ENCODE measurements at places on chromosomes 11 and 22.

- no peak for DNase-seq
Measured at GRCh38 chr11:85171648-85172257, 455.4 kb downstream of the DLG2 start.

DNA sequence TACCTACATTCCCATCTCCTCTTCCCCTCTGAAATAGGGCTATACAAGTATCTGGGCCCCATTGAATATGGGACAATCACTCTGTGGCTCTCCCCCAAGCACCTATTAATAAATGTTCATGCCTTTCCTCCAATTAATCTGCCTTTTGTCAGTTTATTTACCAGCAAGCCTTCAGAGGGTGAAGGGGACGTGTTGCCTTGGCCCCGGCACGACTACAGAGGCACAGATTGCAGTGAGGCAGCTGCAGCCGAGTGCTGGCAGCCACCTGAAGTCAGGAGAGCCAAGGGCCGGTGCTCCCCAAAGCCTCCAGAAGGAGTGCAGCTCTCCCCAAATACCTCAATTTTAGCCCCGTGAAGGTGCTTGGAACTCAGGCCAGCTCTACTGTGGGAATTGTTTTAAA lies 580.9 kb upstream of the B3GAT1 start:
- DNase-seq, result no peak

DNA sequence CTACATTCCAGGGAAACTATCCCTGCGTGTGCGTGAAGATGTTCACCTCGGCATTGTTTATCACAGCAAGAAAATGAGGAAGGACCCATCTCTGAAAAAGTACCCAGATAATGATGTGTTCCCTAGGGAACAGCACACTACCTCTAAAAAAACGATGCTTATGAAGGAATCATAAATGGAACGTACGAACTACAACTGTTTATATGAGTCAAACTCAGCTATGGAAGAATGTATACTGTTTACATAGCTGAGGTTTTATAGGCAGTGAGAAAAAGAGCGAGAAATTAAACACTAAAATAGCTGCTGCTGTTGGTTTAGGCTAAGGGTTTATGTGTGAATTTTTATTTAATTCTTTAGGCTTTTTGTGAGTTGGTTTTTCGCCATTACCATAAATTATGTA lies 48.9 kb downstream of the APOL1 start:
- DNase-seq, result no peak

GRCh38 chr11:126083829-126084607 lies 21.4 kb upstream of the CDON start:
- no peak for DNase-seq

- DNase-seq, result no peak
Measured at GRCh38 chr11:8671651-8672062, 10.8 kb downstream of the TRIM66 start.

- DNase-seq, result no peak
Measured at GRCh38 chr11:64428693-64429092, 69.7 kb downstream of the RPS6KA4 start.

GRCh38 chr11:10868352-10868751 lies 10.5 kb upstream of the ZBED5 start:
- DNase-seq, result no peak

- no peak for DNase-seq
Measured at GRCh38 chr11:22681281-22681812, 14.9 kb downstream of the GAS2 start.

- DNase-seq, result no peak
Measured at GRCh38 chr11:128745311-128746136, 51.7 kb downstream of the FLI1 start.

GRCh38 chr11:80958361-80958760 lies 1517.5 kb upstream of the TENM4 start:
- no peak for DNase-seq

DNA sequence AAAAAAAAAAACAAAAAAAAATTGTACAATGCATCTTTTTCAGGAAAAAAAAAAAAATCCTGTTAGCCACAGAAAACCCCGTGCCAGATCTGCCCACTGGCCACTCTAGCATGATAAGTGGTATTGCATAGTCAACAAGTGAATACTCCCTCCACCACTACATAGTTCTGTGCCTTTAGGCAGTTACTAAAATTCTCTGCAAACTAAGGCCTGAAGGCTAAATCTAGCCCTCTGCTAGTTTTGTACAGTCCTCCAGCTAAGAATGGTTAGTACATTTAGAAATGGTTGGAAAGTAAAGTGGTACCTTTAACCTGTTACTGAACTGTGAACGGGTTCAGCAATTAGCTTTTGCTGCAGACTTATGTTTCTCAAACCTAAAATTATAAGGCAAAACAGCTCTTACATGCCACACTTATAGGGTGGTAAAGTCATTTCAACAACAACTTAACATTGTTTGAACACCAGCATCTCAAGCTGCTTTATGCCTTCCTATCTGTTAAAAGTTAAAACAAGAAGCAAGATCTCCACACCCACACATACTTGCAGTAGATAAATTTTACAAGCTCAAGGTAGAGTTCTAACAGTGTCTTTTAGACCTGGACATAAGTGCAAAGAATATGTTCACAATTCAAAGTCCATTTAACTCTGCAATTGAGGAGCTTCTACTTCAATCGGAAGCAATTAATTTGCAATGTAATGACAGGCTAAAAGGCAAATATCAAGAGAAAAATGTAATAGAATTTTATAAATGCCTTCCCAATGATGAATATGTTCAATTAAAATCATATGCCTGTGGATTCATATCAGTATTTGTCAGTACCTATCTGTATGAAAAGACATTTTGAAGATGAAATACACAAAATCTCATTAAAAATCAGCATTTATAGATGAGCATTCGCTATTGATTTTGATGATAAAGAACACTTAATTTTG lies 7.3 kb downstream of the C11orf71 start:
- DNase-seq, result no peak

- DNase-seq, result no peak
Measured at GRCh38 chr22:50310031-50310722, 2.7 kb upstream of the PLXNB2 start.

GRCh38 chr11:83004746-83005556 lies 66.7 kb downstream of the RAB30 start:
- no peak for DNase-seq

DNA sequence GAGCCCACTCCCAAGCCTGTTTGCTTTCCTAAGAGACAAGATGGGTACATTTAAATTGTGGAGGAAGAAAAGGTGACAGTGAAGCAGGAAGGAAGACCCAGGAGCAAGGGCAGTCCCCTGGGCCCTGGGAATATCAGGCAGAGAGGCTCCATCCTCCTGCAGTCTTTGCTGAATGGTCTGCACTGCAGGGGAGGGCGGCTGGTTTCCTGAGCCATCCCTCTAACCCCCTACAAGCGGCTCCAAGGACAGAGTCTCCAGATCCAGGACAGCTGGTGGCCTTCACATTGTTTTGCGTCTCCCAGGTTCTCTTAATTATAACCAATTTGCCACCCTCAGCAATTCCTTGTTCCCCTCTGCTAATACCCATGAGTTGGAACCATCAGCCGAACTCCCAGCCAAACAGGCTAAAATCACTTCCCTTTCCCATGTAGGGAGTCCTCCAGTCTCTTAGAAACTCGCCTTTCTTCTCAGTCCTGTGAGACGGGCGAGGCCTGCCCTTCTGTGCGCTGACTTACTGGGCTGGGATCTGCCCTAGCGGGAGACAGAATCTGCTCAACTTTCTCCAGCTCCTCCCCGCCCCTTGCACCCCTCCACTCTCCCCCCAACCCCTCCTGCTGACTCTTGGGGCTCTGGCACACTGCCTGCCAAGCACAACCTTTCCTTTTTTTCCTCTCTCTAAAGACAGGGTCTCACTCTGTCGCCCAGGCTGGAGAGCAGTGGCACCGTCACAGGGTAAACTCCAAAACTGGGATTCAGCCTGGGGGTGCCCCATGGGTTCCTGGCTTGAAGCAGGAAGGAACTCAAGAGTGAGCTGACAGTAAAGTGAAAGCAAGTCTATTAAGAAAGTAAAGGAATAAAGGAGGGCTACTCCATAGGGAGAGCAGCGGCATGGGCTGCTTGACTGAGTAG lies 53.4 kb upstream of the EMID1 start:
- peak; percentile 54 for DNase-seq

- DNase-seq, result no peak
Measured at GRCh38 chr11:110470716-110471115, 41.0 kb downstream of the FDX1 start.

GRCh38 chr11:46850829-46851380 lies 4.8 kb upstream of the CKAP5 start:
- DNase-seq, result no peak

GRCh38 chr11:119752946-119753345 lies 23.9 kb upstream of the NECTIN1 start:
- no peak for DNase-seq

- peak; percentile 31 for DNase-seq
Measured at GRCh38 chr11:41459465-41460401, at the start of gene LRRC4C. Gene LRRC4C, minus strand, starts transcription at chr11:41459652.

DNA sequence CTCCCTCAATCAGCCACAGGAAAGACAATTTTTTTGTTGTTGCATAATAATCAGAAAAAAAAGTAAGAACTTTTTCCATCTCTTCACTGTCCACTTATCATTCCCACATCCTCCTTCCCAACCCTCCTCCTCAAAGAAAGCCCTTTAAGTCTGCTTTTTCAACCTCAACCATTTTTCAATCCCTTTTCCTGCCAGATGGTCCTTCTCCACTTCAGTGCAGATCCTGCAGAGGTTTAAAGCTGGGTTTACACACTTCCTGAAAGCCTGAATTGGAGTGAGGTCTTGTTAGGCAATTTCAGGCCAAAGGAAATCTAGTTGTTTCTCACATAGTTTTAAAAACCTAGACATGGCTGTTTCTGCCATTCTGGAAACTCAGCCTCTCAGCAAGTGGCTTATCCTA lies 78.3 kb downstream of the RPL27A start:
- no peak for DNase-seq
